ENCODE measurements at places on chromosomes 4 and X.

- no peak for DNase-seq
Measured at GRCh38 chr4:92952426-92952825, 648.7 kb downstream of the GRID2 start.

DNA sequence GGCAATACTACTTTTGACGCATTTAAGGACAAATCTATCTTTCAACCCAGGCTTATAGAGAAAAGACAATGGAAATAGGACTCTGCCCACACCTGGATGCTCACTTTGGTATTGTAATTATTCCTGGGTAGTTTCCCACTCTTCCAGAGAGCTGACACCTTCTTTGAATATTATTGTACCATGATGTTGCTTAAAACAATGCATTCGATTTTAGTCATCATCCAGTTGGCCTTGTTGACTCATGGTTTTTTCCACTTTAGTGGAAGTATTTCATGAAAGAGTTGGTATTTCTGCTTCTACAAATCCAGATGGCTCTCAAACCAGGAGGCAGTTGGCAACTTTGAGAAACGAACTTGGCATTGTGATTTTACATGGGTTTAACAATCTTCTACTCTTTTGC lies 124.2 kb downstream of the ENOX2 start:
- DNase-seq, result no peak

DNA sequence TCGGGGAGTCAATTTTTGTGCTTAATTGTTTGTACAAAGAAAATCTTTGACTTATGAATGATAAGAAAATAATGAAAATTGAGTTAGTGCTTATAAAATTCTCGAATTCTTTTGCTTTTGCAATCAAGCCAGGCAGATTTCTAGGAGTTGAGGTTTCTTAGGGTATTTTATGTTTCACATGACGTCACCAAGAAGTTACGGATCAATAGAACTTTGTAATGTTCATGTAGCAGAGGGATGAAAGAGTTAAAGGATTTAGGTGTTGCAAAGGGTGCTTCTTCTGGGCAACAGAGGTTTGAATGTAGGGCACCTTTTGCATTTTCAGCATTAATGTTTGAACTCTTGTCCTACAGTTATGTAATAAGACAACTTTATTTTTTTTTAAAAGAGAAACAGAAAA lies 19.4 kb downstream of the GBA3 start:
- DNase-seq, result no peak

- DNase-seq, result no peak
Measured at GRCh38 chr4:166458756-166459155, 585.7 kb downstream of the TLL1 start.

GRCh38 chr4:134888156-134888555 lies 686.6 kb upstream of the PABPC4L start:
- DNase-seq, result no peak

GRCh38 chrX:132651421-132652086 lies 162.7 kb upstream of the MBNL3 start:
- DNase-seq, result no peak

GRCh38 chr4:66430856-66431255 lies 760.6 kb upstream of the EPHA5 start:
- no peak for DNase-seq

- no peak for DNase-seq
Measured at GRCh38 chrX:34218063-34218462, 85.9 kb upstream of the FAM47A start.

GRCh38 chrX:100994352-100995281 lies 25.1 kb downstream of the ARL13A start:
- DNase-seq, result no peak
